CD4-positive, alpha-beta T cell treated with Interferon alpha-2 for 1 hour (primary cell): ENCODE measurements at places on chromosomes 16 and 17.

GRCh38 chr17:17710728-17711541, 29.7 kb downstream of the RAI1 start:
- DNase-seq: no peak

- no peak for DNase-seq
These were observed 7.2 kb downstream of the MPO start for GRCh38 chr17:58273453-58274104.

DNA sequence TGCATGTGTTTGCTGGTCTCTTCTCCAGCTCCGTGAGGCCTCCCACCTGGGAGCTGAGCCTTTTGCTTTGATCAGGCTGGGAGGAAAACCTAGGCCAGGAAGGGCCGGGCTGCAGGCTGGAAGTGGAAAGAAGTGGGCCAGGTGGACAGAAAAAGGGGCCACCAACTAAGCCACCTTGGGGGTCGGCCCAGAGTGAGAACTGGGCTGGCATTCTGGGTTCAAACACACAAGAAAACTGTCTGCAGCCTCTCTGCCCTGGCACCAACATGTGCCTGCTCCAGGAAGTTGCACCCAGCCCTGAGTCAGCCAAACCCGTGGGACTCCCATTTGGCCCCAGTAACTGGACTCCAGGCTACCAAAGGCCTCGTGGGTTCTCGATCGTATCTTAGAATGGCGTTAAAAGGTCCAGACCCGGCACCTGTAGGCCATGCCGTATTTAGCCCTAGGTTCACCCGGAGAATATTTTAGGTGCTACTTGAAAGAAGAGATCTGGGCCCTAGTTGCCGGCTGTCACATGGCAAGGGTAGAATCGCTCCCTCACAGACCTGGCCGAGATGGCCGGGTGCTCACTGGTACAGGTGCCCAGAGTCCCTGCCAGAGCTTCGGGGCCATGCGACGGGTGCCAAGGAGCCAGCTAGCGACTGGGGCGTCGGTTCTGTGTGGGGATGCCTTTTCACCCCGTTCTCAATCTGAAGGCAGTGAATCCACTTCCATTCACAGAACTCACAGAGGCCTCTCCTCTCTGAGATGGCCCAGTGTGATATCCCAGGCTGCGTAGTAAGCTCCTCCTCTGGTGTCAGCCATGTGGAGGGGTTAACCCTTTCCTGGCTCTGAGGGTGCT, 236.6 kb downstream of the MRTFB start:
- no peak for DNase-seq

- no peak for DNase-seq
These were observed 479 bp downstream of the IRX6 start for GRCh38 chr16:55324285-55325079.

DNA sequence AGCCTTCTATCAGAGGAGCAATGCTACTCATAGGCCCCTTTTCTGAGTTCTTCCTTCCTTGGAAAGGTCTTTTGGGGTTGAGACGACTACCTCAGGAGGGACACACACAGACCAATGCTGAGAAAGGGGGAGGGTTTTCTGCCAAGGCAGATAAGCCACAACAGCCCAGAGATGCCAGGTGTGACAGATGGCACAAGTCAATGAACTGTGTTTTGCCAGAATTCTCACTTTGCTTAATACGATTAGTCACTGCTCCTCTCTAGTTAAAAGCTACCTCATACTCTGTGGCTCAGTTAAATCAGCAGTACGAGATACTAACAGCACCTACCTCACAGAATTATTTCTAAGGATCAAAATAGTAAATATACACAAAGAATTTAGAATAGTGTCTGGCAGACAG, 8.0 kb downstream of the BRD7 start:
- no peak for DNase-seq

- DNase-seq: peak; percentile 36
These were observed 49.6 kb upstream of the AMZ2 start for GRCh38 chr17:68197997-68198930.

DNA sequence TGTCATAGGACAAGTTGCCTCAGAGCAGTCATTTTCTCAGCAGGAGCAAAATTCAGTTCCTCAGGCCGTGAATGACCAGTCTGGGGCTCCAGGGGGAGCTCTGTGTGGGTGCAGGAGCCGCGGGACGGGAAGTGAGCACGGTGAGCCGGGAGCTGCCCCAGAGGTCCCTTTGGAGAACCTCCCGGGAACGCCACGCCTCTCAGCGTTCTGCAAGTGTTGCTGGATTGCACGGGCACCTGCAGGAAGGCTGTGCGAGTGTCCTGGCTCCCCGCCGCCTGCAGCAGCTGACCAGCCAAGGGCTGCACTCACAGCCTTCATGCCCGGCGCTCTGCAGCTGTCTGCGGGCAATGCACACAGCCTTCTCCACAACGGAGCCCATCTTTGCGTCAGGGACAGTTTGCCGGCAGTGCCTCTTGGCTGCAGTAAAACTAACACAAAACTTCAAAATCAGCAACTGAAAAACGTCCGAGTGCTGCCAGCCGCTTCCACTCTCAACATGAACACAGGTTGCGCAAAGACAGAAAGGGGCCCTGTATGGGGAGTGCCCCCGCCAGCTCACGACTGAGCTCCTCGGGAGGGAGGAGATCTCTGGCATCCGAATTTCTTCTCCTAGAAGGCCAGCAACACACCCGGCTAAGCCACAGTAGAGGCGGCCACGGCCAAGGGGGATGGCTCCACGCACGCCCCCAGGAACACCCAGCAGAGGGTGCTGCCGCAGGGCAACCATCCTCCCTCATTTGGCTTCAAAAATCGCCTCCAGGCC, 16.0 kb downstream of the NDUFAF8 start:
- no peak for DNase-seq

DNA sequence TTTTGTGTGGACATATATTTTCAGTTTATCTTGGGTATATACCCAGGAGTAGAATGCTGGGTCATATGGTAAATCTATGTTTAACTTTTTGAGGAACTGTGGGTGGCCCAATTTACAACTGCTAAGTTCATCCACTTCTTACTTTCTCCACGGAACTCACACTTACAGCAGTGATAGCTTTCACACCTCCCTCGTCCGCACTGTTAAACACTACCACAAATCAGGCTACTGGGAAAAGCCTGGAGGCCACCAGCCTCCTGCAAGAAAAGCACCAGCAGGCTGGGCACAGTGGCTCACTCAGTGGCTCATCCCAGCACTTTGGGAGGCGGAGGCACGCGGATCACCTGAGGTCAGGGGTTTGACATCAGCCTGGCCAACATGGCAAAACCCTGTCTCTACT, 14.7 kb upstream of the ZG16 start:
- no peak for DNase-seq

DNA sequence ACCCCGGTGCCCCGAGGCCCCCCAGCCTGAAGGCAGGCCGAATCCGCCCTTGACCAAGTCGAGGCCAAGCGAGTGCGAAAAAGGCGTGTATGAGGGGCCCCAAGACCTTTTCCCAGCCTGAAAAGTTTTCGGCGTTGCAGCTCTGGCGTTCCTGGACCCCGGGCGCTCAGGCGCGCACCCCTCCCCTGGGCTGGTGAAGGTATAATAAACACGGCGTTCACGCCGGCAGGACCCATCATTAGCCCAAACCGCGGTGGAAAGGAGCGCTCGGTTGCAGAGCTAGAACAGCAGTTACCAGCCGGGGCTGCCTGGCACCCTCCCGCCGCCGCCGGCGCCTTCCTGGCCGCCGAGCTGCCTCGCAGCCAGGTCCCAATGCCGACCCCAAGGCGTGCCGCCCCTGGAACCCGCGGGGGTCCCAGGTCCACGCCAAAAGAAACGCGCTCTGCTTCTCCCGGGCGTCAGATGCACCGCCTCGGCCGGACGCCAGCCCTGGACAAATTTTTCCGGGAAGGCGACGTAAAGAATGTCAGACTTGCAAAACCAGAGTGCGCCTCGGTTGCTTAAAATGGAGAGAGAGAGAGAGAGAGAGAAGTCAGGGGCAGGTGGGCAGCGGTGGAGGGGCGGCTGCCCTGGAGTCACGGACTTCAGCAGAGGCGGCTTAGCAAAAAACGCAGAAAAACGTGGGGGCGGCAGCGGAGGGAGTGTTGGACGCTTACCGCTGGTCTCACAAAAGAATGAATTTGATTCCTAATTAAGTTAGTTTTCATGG, 11.5 kb upstream of the FOXF1 start:
- no peak for DNase-seq

- DNase-seq: no peak
These were observed 70.6 kb upstream of the MED9 start for GRCh38 chr17:17406225-17406624.

GRCh38 chr17:43632221-43632620, 29.5 kb downstream of the MEOX1 start:
- no peak for DNase-seq

DNA sequence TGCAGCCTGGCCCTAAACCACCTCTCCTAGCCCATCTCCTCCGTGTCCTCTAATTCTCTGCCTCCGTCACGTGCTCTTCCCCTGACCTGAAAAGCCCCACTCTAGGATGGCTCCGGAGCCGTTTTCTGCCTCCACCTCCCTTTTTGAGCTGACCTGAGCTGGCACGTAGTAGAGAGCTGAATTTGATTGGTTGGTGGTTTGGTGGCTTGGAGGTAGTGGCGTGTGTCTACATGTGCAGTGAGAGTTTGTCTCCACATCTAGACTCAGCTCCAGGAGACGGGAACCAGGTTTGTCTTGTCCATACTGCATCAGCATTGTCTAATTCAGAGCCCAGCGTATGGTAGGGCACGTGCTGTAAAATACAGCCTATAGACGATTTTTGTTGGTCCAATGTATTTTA, 3.0 kb downstream of the SBK1 start:
- DNase-seq: no peak

GRCh38 chr17:3532106-3532858, 25.3 kb downstream of the TRPV3 start:
- DNase-seq: no peak

DNA sequence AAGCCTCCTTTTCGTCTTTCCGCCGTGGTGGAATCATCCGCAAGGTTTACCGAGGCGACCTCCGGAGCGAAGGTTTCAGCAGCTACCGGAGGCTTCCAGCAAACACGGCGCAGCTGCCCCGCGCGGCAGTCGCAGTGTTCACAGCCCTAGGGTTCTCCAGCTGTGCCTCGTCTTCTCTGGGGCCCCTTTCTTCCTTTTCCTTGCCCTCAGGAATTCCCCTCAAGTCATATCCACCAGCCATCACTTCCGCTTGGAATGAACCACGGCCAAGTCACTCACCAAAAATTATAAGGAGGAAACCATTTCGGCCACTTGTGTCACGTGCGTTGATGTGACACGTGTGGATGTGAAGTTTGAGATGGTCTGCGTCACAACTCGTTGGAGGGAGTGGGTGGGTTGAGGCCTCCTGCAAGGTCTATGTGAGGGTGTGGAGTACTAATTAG, 636 bp upstream of the ERN1 start:
- peak; percentile 81 for DNase-seq

- no peak for DNase-seq
These were observed 7.6 kb downstream of the SGCA start for GRCh38 chr17:50173335-50173941.

GRCh38 chr16:79082970-79083369, 517.6 kb downstream of the MAF start:
- DNase-seq: no peak

- DNase-seq: no peak
These were observed 18.1 kb upstream of the KRT17 start for GRCh38 chr17:41642252-41643156.

DNA sequence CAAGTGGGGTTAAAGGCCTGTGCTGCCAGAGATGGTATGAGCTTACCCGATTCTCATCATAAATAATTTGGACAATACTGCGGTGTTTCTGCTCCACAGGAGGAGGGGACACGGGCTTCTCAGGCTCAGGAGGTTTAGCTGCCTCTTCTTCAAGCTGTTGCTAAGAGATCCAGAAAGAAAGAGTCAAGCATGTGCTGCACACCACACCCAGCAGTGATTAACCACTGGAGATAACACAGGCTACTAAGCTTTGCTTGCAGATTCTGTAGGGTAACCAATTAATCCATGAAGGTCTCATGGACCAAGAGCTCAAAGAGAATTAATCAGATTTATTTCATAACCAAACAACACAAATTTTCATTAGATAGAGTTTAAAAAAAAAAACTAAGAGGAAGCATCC, 56.6 kb downstream of the NCOR1 start:
- DNase-seq: no peak

- DNase-seq: no peak
These were observed 213.6 kb upstream of the CDH5 start for GRCh38 chr16:66152823-66153393.

GRCh38 chr16:31714903-31715504, 158.6 kb upstream of the ZNF267 start:
- no peak for DNase-seq

DNA sequence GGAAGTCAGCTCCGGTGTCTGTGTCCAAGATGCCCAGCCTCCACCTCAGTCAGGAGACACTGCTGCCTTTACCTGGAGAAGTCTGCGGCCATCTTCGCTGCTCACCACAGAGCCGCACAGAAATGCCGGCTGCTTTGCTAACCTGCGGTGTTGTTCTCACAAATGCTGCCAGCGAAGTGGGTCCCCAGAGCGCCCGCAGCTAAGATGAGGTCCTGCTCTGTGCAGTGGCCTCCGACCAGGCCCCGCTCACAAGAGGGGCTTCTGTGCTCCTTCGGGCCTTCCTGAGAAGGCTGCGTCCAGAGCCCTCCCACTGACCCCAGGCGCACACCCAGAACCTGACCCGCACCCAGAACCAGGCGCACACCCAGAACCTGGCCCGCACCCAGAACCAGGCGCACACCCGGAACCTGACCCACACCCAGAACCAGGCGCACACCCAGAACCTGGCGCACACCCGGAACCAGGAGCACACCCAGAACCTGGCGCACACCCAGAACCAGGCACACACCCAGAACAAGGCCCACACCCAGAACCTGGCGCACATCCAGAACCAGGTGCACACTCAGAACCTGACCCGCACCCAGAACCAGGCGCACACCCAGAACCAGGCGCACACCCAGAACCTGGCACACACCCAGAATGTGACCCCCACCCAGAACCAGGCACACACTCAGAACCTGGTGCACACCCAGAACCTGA, 51.5 kb upstream of the FASN start:
- no peak for DNase-seq

- no peak for DNase-seq
These were observed 147.9 kb upstream of the CHMP6 start for GRCh38 chr17:80843741-80844156.

DNA sequence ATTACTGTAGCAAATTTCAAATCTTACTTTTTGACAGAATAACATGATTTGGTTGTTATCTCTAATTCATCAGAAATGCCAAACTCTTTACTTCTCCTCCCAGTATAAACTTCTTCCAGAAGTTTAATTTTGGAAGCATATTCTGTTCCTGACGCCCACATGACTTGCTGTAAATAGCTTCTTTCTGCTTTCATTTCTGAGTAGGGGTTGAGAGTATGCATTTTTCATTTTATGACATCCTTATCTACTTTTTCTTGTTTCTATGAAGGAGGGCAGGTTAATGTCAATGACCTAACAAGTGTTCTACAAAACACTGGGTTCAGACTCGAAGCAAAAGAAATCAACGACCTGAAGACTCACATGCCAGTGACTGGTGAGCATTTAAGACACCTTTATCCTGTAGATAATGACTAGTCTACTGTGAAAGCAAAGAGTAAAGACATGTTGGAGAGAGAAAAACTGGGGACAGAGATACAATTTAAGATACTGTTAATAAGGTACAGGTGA, 36.5 kb upstream of the EFCAB3 start:
- no peak for DNase-seq
